ENCODE measurements at places on chromosomes 11 and 22.
A peak's percentile ranks its signal among the peaks of the same experiment; 100 is the strongest.

- DNase-seq, result no peak
Measured at GRCh38 chr22:17121233-17122195, at the start of gene TMEM121B. Gene TMEM121B (minus strand): TSS chr22:17121360. CDS start chr22:17121127, 233 bp downstream.

GRCh38 chr11:113162592-113162962 is 151.8 kb upstream of the TTC12 start:
- no peak for DNase-seq

DNA sequence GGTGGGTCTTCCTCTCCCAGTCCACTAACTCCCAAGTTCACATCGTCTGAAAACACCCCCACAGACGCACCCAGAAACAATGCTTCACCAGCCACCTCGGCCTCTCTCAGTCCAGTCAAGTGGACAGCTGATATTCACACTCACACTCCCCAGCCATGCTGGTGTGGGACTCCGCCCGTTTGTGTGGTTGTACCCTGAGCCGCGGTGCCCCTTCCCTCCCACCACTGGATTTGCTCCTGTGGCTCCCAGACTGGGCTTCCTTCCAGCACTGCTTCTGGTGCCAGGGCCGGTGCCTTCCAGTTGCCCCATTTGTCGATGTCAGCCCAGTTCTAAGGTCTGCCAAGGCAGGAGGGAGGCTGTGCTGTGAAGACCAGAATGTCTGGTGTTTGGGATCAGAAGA is 37.9 kb upstream of the PLET1 start:
- DNase-seq, result peak; percentile 20

DNA sequence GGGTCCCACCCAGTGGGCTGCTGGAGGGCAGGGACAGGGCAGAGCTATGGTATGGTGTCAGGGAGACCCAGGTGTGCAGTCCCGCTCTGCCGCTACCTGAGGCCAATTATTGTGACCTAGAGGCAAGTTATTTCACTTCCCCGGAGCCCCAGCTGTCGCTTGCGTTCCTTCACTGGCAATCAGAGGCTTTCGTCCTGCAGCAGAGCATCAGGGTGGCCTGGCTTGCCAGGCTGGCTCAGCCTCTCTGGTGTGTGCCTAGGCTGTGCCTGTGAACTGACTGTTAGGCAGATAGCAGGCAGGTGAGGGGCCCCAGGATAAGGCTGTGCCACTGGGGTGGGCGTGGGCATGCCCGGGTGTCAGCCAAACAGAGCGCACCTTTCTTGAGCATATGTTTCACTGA is 31.4 kb downstream of the GLB1L2 start:
- DNase-seq, result no peak

- DNase-seq, result no peak
Measured at GRCh38 chr22:23547818-23548500, 32.1 kb downstream of the IGLL1 start.

Measured in nucleus accumbens (tissue), 56 donors.